ENCODE measurements at places on chromosomes 7 and 10.

DNA sequence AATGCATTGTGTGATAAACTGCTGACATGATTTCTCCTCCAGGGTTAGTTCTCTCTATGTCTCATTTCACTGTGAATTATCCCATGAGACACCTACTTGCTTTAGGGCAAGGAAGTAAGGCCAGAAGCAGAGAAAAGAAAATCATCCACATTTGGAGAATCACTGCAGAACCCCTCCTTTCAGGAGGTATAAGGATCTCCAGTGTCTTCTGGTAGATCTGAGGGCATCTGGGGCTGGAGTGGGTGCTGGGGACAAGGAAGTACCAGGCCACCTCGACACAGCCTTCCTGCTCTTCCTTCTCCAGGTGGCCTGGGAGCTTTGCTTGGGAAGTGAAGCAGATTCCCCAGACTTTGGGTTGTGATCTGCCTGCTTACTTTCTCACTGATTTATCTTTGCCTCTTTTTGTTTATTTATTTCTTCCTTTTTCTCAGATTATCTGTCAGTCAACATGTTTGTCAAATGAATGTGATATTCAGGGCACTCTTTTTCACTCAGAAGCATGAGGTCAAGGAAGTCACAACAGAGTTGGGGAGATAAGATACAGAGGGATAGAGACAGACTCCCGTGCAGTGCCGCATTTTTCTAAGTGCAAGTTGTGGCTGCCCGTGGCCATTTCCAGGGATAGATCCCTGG lies 12.4 kb upstream of the CAMK2G start:
- DNase-seq = no peak

DNA sequence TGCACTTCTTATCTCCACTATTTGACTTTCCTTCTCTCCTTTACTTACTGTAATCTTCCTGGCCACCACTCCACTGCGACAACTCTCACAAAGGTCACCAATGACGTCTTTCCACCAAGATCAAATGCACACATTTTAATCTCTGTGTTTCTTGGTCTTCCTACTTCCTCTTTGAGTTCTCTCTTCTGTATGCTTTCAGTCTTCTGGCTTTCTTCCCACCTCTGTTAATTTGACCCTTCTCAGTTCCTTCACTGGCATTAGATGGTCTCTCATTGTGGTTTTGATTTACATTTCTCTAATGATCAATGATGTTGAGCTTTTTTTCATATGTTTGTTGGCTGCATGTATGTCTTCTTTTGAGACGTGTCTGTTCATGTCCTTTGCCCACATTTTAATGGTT lies 31.9 kb downstream of the FAM107B start:
- DNase-seq = no peak

DNA sequence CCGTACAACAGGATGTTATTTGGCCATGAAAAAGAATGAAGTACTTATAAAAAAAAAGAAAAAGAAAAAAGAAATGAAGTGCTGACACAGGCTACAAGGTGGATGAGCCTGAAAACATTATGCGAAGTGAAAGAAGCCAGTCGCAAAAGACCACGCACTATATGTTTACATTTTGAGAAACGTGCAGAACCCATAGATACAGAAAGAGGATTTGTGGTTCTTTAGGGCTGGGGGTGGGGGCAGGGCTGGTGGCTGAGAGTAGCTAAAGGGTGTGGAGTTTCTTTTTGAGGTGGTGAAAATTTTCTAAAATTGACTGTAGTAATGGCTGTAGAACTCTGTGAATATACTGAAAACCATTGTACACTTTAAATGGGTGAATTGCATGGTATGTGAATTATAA lies 86.0 kb upstream of the FAM20C start:
- no peak for DNase-seq

- peak; percentile 16 for DNase-seq
Observed at GRCh38 chr7:12244129-12244528, 33.0 kb downstream of the TMEM106B start.

GRCh38 chr10:110883924-110884323 lies 12.2 kb downstream of the PDCD4 start:
- no peak for DNase-seq

GRCh38 chr10:123149162-123149567 lies 1.2 kb downstream of the HMX2 start:
- DNase-seq = no peak

DNA sequence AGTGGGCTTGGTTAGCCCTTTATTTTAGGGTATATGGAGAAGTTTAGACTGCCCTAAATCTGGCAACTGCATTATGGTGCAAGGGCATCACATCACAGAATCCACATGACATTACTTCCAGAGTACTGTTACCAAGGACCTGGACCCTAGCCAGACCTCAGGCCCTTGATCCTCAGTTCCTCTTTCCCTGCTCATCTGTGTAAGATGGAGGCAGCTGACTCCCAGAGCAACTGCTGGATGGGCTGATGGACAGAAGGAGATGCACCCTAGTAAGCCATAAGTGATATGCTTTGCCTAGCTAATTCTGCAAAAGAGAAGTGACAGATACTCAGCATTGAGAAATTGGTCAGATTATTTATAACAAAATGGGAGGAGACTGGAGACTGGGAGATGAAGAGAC lies 131.7 kb downstream of the DYNC1I1 start:
- DNase-seq = no peak

Measured in fibroblast of skin of right biceps (primary cell).